ENCODE measurements at places on chromosomes 1 and 21. TPM values are rescaled to one million over a fixed set of nuclear protein-coding genes. Genes with fewer than 3 reads are reported as not detected.

The GRHL3 gene
- 0.65 TPM for total RNA-seq

The NCAM2 gene
- not detected for total RNA-seq

The ASAP3 gene
- total RNA-seq: 5.3 TPM

The TTC22 gene
- not detected for total RNA-seq

The NBPF20 gene
- total RNA-seq: 3.5 TPM

The AMPD1 gene
- not detected for total RNA-seq

The ADAM30 gene
- total RNA-seq: not detected

The NUDC gene
- 136 TPM for total RNA-seq

Data from A549 treated with ZK216348 at 1 μM for 4 hours (cell line).